ENCODE measurements at places on chromosomes 11 and 22. TPM values are rescaled to one million over a fixed set of nuclear protein-coding genes. Genes with fewer than 3 reads are reported as not detected.

DNA sequence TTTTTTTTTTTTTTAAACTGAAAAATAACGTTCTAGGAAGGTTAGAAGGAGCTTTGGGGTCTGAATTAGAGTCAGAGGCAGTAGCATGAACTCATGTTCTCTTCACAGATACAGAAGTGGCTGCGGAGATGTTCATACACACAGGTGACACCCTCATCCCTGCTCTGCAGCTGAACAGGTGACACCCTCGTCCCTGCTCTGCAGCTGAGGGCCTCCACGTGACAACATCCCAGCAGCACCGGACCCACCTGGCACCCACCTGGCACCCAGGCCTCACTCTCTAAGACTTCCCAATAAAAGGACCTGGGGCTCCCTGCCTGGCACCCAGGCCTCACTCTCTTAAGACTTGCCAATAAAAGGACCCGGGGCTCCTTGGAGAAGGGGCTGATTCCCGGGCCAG lies 19.8 kb downstream of the DRD4 start:
- no peak for DNase-seq

GRCh38 chr11:2555891-2556290 lies 111.1 kb downstream of the KCNQ1 start:
- DNase-seq = no peak

DNA sequence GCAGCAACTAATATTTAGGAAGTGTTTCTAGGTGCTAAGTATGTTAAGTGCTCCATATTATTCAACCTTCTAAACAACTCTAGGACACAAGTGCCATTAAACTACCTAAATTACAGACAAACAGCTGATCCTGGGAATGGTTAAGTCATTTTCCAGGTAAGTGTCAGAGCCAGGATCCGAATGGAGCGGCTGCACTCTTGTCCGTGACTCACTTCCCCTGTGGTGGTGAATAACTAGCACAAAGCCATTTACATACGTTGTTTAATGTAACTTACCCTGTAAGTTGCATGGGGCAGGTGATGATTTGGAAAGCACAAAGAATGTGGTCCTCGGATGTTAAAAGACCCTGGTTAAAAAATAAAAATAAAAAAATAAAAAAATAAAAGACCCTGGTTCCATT lies 8.8 kb upstream of the PRG2 start:
- DNase-seq = no peak

- peak; percentile 100 for DNase-seq
These were observed at the start of gene EEF1G for GRCh38 chr11:62573592-62574362. Gene EEF1G (minus strand): TSS chr11:62573891. CDS start chr11:62573842, 49 bp downstream.

GRCh38 chr11:66011785-66012303 lies at the start of gene CST6:
Gene CST6 (plus strand): TSS chr11:66012008. CDS start chr11:66012045, 37 bp downstream.
- DNase-seq = no peak

DNA sequence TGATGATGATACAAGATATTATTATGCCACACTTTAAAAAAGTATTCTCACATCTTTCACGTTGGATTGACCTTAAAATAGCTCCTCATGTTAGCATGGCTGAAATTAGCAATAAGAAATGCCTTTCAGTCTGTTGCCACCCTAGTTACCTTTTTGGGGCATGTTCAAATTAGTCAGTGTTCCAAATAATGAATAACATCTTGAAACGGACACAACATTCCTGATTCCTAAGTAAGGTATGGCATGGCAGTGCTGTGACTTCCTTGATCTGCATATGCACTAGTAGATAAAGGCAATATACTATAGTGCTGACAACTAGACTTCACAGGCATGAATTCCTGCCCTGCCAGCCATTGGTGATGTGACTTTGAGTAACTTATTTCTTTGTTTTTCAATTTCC lies 914.5 kb downstream of the METTL15 start:
- DNase-seq = no peak

Gene PCSK7
- total RNA-seq = 19.2 TPM

DNA sequence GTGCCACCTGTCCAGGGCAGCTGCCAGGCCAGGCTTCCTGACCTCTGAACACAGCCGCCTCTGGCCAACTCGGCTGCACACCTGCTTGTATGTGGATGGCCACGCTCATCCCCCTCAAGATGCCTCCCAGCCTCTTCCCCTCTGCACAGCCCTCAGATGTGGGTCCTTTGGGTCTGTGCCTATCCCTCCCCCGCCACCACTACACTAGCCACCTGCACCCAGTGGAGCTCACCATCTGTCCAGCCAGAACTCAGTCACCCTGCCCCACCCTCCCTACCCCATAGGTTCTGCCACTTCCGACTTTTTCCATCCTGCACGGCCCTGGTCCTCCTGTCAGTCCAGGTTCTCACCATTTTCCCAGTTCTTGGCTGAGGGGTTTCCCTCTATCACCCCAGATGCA lies 44.6 kb downstream of the PHF21B start:
- DNase-seq = no peak

Gene CBX7
- 2.7 TPM for total RNA-seq

DNA sequence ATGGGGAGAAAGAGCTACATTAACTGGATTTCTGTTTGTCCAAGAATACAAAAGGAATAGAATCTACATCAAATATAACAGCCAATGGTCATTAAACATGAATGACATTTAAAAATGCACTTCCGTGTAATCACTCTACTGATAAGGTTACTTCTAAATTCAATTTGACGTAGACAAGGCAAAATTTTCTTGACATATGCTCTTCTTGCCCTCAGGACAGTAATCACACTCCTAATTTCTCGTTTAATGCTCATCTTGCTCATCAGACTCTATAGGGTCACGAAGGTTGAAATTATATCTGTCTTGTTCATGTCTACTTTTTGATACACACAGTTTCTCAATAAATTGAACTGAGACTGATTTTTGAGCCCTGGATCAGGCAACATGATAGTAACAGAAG lies 58.4 kb downstream of the NARS2 start:
- DNase-seq = no peak
